ENCODE measurements at places on chromosomes 16 and 17. TPM values are rescaled to one million over a fixed set of nuclear protein-coding genes. Genes with fewer than 3 reads are reported as not detected.
A peak's percentile ranks its signal among the peaks of the same experiment; 100 is the strongest.

DNA sequence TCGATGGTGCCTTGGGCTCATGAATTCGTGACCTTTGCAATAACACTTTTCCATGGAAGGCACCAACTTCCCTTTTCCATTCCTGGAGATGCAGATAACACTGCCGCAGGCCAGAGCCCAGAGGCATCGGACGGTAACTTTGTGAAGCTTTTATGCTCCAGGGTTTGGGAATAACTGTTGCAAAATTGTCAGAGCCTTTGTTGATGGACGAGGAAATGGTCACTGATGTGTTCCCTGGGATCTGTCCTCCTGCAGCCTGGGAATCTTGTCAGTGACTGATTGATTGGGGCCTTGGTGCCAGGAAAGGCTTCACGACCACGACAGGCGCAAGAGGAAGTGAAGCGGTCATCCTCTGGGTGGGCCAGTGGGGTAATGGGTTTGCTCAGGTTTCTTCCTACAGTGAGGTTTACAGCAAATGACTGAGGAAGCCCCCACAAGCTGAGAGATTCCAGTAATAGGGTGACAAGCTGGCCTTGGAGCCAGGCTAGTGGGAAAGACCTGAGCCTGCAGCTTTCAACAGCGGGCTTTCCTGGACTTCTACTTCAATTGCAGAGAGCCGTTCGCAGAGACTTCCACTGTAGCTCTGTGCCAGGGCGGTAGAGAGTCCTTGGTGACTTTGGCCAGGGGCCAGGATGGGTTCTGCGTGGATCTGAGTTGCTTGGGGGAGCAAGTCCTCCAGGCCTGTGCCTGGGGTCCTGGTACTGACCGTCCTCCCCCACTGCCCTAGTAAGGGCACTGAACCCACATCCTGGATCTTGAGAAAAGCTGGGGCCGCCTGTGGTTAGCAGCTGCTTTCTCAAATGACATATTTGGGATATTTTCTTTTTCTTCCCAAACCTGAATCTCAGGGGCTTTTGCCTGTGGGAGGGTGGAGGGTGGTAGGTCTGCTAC is 37.6 kb downstream of the PGS1 start:
- H3K27me3 ChIP-seq = no peaks in the 10 kb centered on the region
- peak; percentile 85 for DNase-seq
- H3K27ac ChIP-seq = peak overlapping the region; percentile 81
- H3K4me1 ChIP-seq = peaks cover 39% of the 10 kb centered on the region

SLC2A4 gene
- 0.32 TPM for total RNA-seq

- peaks cover 48% of the 10 kb centered on the region for H3K4me1 ChIP-seq
- no peak overlapping the region for H3K27ac ChIP-seq
- H3K4me3 ChIP-seq = no peak overlapping the region
- no peaks in the 10 kb centered on the region for H3K36me3 ChIP-seq
- no peaks in the 10 kb centered on the region for H3K27me3 ChIP-seq
- no peak for DNase-seq
Measured at GRCh38 chr16:3951861-3952736, 71.6 kb upstream of the CREBBP start.

GRCh38 chr17:30819971-30820705 is 4.4 kb downstream of the CRLF3 start:
- no peaks in the 10 kb centered on the region for H3K27me3 ChIP-seq
- H3K36me3 ChIP-seq = peaks cover 10% of the 10 kb centered on the region
- H3K4me3 ChIP-seq = no peak overlapping the region
- no peak overlapping the region for H3K27ac ChIP-seq

DNA sequence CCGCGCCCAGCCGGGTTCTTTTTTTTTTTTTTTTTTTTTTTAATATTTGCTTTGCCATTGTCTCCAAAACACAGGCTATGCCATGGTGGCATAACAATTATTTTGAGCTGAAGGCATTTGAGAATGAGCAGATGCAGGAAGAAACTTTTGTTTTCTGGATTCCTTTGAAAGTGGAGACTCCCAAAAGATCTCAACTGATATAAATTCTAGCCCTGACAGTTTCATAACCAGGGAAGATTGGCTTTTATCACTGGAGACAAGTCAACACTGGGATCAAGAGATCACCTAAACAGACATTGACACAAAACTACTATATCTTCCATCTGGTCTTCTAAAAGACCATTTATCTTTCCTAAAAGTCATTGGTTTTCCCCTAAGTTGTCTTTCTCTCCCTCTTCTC is 10.1 kb upstream of the PRKCA start:
- peaks cover 15% of the 10 kb centered on the region for H3K4me1 ChIP-seq
- H3K4me3 ChIP-seq = no peak overlapping the region
- no peak overlapping the region for H3K27ac ChIP-seq
- H3K27me3 ChIP-seq = no peaks in the 10 kb centered on the region
- H3K36me3 ChIP-seq = no peaks in the 10 kb centered on the region
- no peak for DNase-seq

- H3K4me1 ChIP-seq = peaks cover 22% of the 10 kb centered on the region
- no peaks in the 10 kb centered on the region for H3K27me3 ChIP-seq
- H3K36me3 ChIP-seq = 0 out of 2 replicates have a peak, but pooled peaks cover 3% of the 10 kb centered on the region
- no peak for DNase-seq
- H3K4me3 ChIP-seq = no peak overlapping the region
Measured at GRCh38 chr16:85600530-85601271, 12.4 kb upstream of the GSE1 start.

PRSS22 gene
- total RNA-seq = not detected

SLX1A gene
- 43.6 TPM for total RNA-seq

DNA sequence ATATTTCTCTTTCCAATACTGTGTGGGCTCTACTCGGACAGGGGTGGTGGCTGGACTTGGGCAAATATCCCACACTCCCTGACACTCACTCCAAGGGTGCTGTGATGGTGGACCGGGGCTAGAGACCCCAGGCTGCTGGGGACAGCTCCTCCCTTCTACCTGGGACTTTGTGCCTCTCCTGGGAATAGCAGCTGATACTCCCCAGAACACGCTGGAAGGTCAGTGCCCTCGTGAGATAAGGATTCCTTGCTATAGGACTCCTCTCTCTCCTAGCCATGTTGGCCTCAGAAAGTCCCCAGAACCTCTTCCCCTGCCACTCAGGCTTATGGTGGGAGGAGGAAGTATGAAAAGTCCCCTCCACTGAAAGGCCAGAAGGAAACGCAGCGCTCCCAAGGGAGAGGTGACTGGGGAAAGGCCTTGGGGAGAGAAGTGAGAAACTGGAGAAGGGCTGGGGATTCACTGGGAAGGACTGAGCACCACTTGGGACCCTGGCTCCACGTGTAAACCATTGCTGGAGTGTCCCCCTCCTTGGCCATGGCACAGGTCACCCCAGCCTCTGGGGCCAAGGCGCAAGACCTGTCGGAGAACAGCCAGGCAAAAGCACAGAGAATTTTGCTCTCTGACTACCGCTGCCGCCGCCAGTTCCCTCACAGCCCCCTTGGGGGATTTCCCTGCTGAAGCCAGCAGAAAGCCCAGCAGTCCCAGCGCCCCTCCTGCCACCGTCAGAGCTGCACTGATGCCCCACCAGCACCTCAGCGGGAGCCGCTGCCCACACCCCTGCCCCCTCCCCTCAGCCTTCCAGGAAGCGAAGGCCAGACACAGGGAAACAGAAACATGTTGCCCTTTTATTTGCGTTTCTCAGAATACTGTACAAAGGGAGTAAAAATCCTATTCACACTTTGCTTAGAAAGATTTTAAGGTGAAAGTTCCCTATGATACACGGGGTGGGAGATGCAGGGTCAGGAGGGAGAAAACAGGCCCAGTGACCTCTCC is 2.1 kb upstream of the GSDMB start:
- no peak overlapping the region for H3K4me3 ChIP-seq
- DNase-seq = no peak
- no peaks in the 10 kb centered on the region for H3K27me3 ChIP-seq
- H3K4me1 ChIP-seq = peaks cover 9% of the 10 kb centered on the region
- peaks cover 33% of the 10 kb centered on the region for H3K36me3 ChIP-seq

SEZ6L2 gene
- total RNA-seq = 13.8 TPM

GRCh38 chr16:48479955-48480354 is 94.7 kb upstream of the SIAH1 start:
- H3K36me3 ChIP-seq = no peaks in the 10 kb centered on the region
- H3K4me3 ChIP-seq = no peak overlapping the region
- no peaks in the 10 kb centered on the region for H3K4me1 ChIP-seq
- no peaks in the 10 kb centered on the region for H3K27me3 ChIP-seq
- DNase-seq = no peak

FBXO47 gene
- not detected for total RNA-seq

DNA sequence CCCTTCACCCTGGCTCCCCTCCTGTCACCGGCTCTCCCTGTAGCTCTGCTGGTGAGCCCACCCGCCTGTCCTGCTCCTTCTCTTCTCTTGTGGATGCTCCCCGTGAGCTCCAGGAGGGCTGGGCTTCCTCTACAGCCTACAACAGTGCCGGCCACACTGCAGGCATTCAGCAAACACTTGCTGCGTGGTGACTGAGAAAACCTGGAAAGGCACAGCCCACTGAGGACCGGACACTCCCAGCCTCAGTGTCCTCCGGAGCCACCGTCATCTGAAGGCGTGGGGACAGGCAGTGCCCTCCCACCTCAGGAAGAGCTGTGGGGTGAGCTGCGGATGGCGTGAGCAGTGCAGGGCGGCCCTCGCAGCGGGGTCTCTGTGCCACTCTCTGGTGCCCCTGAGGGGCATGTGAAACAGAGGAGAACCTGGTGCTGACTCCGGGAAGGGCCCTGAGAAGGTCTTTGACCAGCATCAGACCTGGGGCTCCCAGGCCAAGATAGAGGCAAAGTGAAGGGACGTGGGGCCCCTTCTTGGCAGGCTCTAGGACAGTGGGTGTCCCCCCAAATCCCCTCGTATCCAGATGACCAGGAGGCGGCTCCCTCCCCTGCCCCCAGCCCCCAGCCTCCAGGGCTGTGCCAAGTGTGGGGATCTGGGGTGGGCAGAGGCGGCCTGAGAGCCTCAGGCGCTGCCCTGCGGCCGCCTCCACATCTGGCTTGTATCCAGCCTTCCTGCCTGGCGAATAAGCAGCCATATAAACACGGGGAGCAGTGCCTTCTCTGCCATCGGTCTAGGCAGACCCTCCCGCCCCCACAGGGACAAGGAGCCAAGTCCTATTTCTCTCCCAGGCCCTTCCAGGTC is 44.0 kb upstream of the PABPN1L start:
- no peaks in the 10 kb centered on the region for H3K4me1 ChIP-seq
- no peaks in the 10 kb centered on the region for H3K36me3 ChIP-seq
- H3K27me3 ChIP-seq = peaks cover 24% of the 10 kb centered on the region
- no peak overlapping the region for H3K4me3 ChIP-seq
- DNase-seq = no peak

DNA sequence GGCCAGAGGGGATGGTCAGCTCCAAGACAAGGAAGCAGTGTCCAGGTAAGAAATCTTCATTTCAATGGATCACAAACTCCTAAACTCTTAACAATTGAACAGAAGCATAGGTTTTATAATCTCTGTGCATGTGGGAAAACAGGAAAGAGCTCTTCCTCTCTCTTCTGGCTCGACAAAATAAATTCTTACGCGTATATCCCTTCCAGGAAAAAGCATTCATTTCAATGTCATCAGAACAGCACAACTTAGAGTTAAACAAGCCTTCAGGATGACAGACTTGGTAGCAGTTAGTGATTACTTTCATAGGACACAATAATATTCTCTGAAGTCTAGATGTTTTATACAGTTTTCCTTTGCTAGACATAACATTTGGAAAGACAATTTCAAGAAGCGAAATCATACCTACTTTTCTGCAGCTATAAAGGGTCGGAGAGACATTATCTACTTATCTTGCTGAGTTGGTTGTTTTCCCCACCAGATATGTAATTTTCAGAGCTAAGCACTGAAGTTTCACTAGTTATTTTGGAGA is 19.3 kb upstream of the SLC35G3 start:
- no peaks in the 10 kb centered on the region for H3K36me3 ChIP-seq
- no peak overlapping the region for H3K27ac ChIP-seq
- no peaks in the 10 kb centered on the region for H3K27me3 ChIP-seq
- no peak for DNase-seq

KRT31 gene
- total RNA-seq = not detected

DNA sequence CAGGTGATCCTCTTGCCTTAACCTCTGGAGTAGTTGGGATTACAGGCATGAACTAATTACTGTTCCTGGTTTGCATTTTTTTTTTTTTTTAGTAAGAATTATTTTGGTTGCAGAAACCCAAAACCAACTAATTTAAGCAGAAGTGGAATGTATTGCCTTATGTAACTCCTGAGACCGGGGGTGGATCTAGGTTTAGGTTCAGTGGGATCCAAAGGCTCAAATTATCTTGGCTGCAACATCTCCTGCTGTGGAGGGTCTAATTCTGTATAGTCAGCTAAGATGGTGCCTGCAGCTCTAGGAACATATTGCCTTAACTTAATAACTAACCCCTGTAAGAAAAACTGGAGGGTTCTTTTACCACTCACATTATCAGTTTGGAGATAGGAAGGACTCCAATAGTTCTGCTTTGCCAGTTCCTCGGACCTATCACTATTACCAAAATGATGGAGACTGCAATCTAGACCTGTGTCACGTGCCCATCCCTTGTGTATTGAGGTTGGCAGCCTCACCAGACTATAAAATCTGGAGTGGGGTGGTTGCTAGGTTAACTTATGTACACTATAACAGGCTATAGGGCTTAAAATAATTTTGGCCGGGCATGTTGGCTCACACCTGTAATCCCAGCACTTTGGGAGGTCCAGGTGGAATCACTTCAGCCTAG is 8.5 kb downstream of the SNTB2 start:
- H3K4me1 ChIP-seq = 0 out of 2 replicates have a peak, but pooled peaks cover 4% of the 10 kb centered on the region
- H3K27me3 ChIP-seq = no peaks in the 10 kb centered on the region
- H3K4me3 ChIP-seq = no peak overlapping the region
- DNase-seq = no peak
